HCT116 (cell line): ENCODE measurements at places on chromosomes 11 and 22. TPM values are rescaled to one million over a fixed set of nuclear protein-coding genes. Genes with fewer than 3 reads are reported as not detected.

DNA sequence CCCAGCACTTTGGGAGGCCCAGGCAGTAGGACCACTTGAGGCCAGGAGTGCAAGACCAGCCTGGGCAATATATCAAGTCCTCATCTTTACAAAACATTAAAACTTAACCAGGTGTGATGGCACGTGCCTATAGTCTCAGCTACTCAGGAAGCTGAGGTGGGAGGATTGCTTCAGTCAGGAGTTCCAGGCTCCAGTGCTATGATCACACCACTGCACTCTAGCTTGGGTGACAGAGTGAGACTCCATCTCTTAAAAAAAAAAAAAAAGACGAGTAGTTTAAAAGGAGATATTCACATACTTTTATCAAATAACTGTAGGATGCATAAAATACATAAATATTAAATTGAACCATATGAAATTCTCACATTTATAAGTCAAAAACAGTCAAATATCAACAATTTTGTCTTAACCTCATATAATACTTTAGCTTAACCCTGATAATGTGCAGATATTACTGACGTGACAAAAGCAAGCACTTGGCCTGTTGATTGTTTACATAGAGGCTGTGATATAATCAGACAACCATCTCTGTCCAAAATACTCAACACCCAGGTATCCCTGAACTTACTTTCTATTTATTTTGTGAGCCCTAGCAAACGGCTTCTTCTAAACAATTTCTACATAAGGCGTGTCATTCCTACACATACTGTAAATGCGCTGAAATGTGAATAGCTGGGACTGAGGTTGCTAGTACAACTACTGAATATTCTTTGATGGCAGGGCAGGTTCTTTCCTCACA lies 57.0 kb downstream of the PRCP start:
- DNase-seq = no peak
- no peaks in the 10 kb centered on the region for H3K27me3 ChIP-seq
- H3K4me1 ChIP-seq = no peaks in the 10 kb centered on the region
- H3K27ac ChIP-seq = no peak overlapping the region
- no peaks in the 10 kb centered on the region for H3K36me3 ChIP-seq

DNA sequence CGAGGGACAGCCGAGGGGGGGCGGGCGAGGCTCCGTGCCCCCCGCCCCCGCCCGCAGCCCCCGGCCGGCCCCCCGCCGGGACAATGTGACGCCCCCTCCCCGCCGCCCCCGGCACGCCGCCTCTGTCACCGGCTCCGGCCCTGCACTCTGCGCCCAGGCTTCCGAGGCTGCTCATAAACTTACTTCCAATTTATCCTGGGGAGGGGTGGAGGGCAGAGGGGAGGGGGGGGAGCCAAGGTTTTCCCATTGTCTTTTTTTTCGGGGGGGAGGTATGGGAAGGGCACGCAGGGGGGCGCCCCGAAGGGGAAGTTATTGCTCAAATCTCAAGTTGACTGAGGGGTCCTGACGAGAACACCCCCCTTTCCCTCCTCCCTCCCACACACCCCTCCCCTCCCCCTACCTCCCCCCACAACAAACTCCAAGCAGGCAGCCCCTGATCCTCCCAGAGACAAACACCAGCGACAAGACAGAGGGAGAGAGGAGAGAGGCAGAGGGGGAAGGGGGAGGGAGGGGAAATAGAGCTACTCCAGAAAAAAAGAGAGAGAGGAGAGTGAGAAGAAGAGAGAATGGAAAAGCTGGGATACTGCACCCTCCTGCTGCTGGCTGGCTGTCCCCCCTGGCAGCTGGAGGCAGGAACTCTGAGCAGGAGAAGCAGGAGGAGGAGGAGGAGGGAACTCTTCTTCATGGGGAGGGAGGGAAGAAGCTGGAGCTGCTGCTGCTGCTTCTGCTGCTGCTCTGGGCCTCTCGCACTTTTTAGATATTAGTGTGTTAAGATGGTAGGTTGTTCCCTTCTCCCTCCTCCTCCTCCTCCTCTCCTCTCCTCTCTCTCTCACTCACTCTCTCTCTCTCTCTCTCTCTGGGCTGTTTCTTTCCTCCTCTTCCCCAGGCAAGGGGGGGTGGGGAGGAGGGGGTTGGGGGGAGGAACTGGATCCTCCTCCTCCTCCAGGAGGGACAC lies 631 bp downstream of the PHF21A start:
- H3K27ac ChIP-seq = peak overlapping the region; percentile 89
- H3K36me3 ChIP-seq = no peaks in the 10 kb centered on the region
- H3K4me1 ChIP-seq = peaks cover 12% of the 10 kb centered on the region; the same call in 1 of the 2 replicates

DNA sequence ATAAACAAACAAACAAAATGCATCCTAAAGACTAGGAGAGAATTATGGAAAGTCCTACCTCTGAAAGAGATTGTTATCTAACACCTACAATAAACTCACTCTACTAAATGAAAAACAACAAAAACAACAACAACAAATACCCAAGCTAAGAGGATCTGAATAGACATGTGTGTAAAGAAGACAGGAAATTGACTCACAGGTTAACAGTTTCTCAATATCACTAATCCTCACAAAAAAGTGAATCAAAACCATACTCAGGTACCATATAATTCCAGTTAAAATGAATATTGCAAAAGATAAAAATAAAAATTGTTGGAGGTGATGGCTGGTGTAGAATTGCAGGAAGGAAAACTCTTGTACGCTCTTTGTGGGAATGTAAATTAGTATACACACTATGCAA lies 110.4 kb upstream of the TOP3B start:
- no peaks in the 10 kb centered on the region for H3K4me1 ChIP-seq
- H3K4me3 ChIP-seq = no peak overlapping the region
- no peaks in the 10 kb centered on the region for H3K36me3 ChIP-seq

GRCh38 chr11:77083566-77084245 lies 16.9 kb downstream of the CAPN5 start:
- no peak overlapping the region for H3K4me3 ChIP-seq
- H3K4me1 ChIP-seq = no peaks in the 10 kb centered on the region
- H3K27me3 ChIP-seq = no peaks in the 10 kb centered on the region
- no peak overlapping the region for H3K27ac ChIP-seq
- DNase-seq = no peak

Gene SHISA8
- 13.9 TPM for total RNA-seq

Gene C11orf16
- not detected for total RNA-seq

GRCh38 chr11:14232652-14233051 lies 126.3 kb downstream of the RRAS2 start:
- peaks cover 39% of the 10 kb centered on the region for H3K27me3 ChIP-seq
- DNase-seq = no peak
- no peak overlapping the region for H3K4me3 ChIP-seq
- no peak overlapping the region for H3K27ac ChIP-seq
- no peaks in the 10 kb centered on the region for H3K4me1 ChIP-seq
- H3K36me3 ChIP-seq = no peaks in the 10 kb centered on the region

- no peak for DNase-seq
- H3K27ac ChIP-seq = no peak overlapping the region
- no peaks in the 10 kb centered on the region for H3K4me1 ChIP-seq
- H3K4me3 ChIP-seq = no peak overlapping the region
- no peaks in the 10 kb centered on the region for H3K36me3 ChIP-seq
Measured at GRCh38 chr11:7527029-7527428, 13.2 kb downstream of the PPFIBP2 start.

Gene KIF18A
- total RNA-seq = 50.7 TPM

DNA sequence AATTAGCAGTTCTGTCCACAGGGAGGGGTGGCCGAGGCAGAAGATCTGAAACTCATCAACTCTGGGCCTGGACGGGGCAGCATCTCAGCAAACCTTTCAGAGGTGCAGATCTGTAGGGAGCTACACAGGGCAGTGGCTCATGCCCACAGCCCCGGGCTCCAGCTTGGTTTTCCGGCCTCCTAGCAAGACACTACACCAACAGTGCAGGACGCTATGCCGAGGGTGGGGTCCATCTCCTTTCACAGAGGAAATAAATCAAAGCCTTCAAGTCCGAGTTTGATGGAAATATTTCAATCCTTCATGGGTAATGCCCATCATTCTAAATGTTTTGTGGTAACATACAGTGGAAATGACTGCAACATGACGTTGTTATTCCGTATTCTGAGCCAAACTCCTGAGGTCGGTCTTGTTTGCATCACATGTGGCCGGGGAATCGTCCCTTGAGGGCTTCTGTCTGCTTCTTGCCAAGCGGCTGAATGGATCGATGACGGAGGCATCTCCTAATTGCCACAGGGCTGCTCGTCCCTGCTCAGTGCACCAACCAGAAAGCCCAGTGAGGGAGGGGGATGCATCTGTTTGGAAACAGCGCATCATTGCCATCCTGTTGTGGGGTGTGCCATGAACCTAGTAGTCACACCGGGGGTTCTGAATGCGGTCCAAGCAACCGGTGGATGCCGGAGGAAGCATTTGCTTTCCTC lies 30.0 kb downstream of the LINC01488 start:
- H3K36me3 ChIP-seq = no peaks in the 10 kb centered on the region
- peaks cover 25% of the 10 kb centered on the region for H3K4me1 ChIP-seq
- H3K4me3 ChIP-seq = no peak overlapping the region
- H3K27me3 ChIP-seq = no peaks in the 10 kb centered on the region
- no peak overlapping the region for H3K27ac ChIP-seq

Gene SPDYC
- 1.2 TPM for total RNA-seq

Gene MRGPRE
- total RNA-seq = not detected

DNA sequence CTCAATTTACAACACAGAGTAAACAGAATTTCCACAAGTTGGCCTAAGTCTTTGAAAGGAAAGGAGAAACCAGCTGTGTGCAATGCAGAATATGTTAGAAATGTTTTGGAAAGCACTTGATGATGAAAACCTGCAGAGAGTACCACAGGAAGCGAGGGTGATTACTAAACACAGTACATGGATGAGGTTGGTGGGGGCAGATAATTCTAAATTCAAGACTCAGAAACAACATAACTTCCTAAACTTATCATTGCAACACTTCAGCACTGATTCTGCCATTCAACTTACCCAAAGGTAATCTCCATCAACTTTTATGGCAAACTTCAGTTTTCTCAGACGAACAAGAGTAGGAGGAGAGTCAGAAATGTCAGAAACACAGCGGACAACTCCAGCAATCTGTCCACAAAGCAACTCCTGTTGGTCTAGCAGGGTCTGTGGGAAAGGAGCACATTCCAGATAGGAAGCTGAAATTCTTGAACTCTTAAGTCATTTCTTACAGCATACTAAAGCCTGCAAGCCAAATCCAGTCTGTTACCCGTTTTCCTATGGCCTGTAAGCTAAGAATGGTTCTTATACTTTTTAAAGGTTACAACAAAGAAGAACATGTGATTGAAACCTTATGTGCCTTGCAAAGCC lies 6.8 kb downstream of the HPS4 start:
- H3K27me3 ChIP-seq = no peaks in the 10 kb centered on the region
- H3K36me3 ChIP-seq = peaks cover 29% of the 10 kb centered on the region
- DNase-seq = no peak
- no peak overlapping the region for H3K27ac ChIP-seq

DNA sequence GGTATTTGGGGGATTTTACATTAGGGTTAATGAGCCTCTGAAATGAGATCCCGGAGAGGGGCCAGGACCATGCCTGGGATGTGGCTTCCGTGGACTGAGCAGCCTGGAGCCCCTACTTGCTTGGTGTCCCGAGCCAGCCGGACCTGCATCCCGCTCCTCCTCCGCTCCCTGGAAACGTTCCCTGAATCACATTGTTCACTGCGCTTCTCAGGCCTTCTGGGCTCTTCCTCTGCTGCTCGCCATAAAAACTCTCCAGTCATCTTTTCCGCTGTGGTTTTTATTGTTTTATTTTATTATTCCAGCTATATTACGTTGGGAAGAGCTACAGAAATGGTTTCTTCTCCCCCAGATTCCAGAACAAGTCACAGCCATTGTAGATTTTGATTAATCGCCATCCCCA lies 13.3 kb upstream of the KCNQ1OT1 start:
- no peaks in the 10 kb centered on the region for H3K4me1 ChIP-seq
- no peak for DNase-seq
- no peaks in the 10 kb centered on the region for H3K36me3 ChIP-seq
- no peak overlapping the region for H3K4me3 ChIP-seq
- no peak overlapping the region for H3K27ac ChIP-seq

DNA sequence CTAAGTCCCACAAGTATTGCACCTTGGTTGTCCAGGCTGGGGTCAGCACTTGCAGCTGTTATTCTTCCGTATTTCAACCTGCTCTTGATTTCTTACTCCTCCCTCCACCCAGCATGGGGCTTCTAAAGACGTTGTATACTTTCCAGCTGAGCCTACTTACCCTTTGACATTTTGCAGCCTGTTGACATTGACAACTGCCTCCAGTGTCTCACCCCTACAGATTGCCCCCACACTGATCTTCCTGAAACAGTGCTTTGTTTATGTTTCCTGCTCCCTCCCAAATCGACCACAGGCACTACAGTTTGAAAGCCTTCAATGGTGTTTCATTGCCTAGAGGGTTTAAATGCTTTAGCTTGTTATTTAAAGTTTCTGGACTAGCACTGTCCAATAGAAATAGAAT lies 56.6 kb downstream of the FAM83F start:
- H3K27ac ChIP-seq = no peak overlapping the region
- H3K4me3 ChIP-seq = no peak overlapping the region
- no peaks in the 10 kb centered on the region for H3K27me3 ChIP-seq
- H3K36me3 ChIP-seq = no peaks in the 10 kb centered on the region

Gene KCNC1
- 0.12 TPM for total RNA-seq

Gene SMC1B
- not detected for total RNA-seq

Gene XKR3
- not detected for total RNA-seq

Gene SLC17A6
- total RNA-seq = not detected

DNA sequence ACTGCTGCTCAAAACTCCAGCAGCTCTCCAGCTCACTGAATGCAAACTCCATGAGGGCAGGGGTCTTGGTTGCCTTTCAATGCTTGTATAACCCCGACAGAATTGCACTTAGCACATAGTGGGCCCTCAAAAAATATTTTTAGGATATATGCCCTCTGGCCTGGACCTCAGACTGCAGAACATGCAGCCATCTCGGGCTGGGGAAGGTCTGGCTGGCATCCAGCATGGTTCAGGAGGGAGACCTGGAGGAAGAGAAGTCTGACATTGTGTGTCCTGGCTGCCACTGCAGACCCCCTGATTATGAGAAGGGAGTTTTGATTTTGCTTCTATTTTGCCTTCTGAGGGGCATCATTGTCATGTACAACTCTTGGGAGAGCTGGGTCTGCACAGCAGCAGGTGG lies 109.5 kb upstream of the PARVA start:
- H3K4me1 ChIP-seq = peaks cover 8% of the 10 kb centered on the region
- no peak for DNase-seq
- H3K27ac ChIP-seq = no peak overlapping the region
- H3K36me3 ChIP-seq = no peaks in the 10 kb centered on the region
- no peaks in the 10 kb centered on the region for H3K27me3 ChIP-seq

Gene APOL4
- not detected for total RNA-seq

Gene BBOX1
- total RNA-seq = not detected
